Activated naive CD4-positive, alpha-beta T cell (primary cell): ENCODE measurements at places on chromosomes 2 and 18.

DNA sequence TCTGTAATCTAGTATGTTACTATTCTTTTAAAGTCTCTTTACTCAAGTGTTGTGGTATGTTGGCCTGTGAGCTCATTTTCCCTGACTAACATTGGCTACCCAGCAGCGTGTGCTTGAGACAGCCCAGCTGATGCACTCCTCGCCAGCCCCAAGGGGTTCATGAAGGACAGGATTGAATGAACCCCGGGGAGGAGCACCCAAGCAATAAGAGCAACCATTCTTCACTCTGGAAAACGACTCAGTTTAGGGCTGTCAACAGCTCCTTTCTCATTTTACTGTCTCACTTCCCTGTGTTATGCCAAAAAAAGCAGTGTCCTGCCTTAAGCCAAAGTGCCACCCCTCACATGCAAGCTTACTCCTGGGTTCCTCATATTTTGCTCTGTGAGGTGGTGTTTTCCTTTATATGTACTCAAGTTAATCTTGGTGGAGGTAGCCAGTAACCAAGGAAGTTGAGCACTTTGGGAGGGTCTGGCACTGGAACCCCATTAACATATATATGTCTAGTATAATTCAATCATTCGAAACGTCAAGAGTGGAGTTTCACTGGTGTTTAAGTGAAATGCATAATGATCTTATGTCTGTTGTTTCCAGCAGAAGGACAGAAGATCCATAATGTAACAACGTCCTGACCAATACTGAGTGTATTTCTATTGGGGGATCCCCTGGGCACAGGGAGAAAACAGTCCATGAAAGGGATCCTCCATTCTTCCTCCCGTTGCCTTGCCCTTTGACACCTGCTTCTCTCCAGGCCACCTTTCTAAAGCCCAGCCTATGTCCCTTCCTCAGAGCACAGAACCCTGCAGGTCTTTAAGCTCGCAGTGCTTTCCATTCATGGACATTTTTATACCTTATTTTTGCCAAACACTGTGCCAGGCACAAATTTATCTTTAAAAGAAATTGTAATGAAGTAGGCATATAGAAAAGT is 43.2 kb downstream of the ATIC start:
- DNase-seq: no peak

DNA sequence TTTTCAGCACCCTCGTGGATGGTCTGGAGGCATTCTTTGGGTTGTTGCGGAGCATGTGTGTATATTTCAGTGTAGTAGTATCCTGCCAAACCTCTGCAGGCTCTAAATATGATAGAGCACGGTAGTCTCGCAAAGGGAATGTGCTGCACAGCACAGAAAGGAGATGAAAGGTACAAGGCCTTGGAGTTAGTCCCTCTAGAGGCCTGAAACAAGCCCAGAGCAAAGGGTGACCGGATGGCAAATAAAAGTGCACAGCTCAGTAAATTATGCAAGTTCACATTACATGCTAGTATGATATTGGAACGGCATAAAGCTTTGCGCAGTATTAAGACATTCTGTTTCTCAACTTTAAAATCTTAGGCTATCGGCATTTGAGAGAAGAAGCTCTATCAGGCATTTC is 294.5 kb upstream of the REV1 start:
- DNase-seq: no peak

DNA sequence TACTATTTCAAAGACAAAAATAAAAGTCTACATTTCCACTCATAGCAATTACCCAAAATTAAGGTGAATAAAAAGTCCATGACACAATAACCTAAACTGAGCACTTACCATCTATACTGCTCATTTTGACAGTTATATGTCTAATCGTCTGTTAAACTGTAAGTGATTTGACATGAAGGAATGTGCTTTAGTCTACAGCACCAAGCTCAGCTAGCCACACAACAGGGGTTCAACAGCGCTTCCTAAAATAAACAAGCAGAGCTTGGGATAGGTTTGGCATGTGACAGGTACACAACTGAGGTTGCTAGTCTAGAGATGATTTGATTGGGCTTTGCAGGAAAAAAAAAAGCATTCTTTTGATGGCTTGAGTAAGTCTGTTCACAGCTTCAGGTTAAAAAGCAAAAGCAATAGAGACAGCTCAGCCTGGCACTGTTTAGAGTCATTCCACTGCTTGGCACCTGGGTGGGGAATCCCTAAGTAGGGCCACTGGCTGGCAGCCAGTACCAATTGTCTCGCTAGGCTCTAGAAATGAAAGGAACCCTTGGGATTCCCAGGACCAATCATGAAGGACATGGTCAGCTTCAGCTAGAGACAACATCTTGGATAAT is 78.6 kb downstream of the BARD1 start:
- DNase-seq: no peak

- DNase-seq: no peak
Measured at GRCh38 chr2:36967236-36967876, 1.0 kb upstream of the STRN start.

GRCh38 chr2:71482055-71482454 is 28.7 kb downstream of the DYSF start:
- no peak for DNase-seq

DNA sequence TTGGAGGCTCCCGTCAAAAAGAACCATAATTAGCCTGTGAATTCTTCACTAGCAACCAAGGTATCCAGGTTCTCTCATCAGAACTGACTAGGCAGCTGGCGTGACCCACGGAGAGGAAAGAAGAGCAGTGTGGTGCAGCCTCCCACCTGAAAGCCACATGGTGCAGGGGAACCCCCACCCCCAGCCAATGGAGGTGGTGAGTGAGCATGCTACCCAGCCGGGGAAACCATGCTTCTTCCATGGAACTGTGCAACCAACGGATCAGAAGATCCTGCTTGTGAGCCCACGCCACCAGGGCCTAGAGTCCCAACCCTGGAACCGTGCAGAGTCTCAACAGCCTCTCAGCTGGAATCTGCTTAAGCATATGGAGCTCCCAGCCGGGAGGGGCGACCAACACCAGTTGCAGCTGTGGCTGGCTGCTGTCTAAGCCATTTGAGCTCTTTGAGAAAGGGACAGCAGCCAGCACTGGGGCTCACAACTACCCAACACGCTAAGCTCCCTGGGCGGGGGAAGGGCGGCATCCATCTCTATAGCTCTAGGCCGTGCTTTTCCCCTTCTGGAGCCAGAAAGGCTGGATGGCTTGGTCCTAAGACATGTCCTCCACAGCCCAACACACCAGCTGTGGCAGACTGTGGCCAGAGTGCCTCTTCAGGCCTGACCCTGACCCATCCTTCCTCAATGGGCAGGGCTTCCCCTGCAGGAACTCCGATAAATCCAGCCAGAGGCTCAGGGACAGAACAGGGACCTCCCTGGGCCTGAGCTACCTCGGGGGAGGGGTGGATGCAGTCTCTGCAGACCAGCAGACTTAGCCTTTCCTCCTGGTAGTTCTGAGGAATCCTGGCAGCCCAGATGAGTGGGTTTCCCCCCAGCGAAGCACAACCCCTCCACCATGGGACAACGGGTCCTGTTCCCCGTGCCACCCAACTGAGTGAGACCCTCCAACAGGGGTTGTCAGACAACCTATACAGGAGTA is 151.4 kb upstream of the NXPH2 start:
- DNase-seq: no peak
